ENCODE measurements at places on chromosomes 11 and 22.

GRCh38 chr11:788953-789940 is 643 bp downstream of the CEND1 start:
- DNase-seq: peak; percentile 69

GRCh38 chr11:31870609-31871309 is 59.6 kb upstream of the PAX6 start:
- peak; percentile 95 for DNase-seq

- no peak for DNase-seq
Observed at GRCh38 chr11:7874056-7874455, 57.0 kb downstream of the OR10A6 start.

- DNase-seq: peak; percentile 89
Observed at GRCh38 chr11:119863851-119864601, 135.0 kb upstream of the NECTIN1 start.

DNA sequence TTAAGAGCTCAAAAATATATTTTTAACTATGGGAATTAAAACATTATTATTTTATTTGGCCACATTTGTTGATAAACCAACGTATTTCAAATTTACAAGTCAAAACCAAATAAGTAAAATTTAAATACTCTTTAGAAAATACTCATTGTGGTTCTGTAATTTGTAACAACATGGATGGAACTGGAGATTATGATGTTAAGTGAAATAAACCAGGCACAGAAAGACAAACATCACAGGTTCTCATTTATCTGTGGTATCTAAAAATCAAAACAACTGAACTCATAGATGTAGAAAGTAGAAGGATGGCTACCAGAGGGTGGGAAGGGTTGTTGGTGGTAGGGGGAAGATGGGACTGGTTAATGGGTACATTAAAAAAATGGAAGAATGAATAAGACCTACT is 50.8 kb downstream of the STK33 start:
- DNase-seq: no peak

GRCh38 chr22:24809331-24809730 is 3.3 kb downstream of the SGSM1 start:
- no peak for DNase-seq

GRCh38 chr11:17887779-17888178 is 125.1 kb downstream of the SERGEF start:
- peak; percentile 90 for DNase-seq

- peak; percentile 86 for DNase-seq
Observed at GRCh38 chr11:64675450-64676260, 47.3 kb downstream of the NRXN2 start.

GRCh38 chr11:1448882-1449281 is 37.7 kb downstream of the MOB2 start:
- DNase-seq: no peak

- DNase-seq: no peak
Observed at GRCh38 chr11:95301474-95301873, 70.5 kb upstream of the SESN3 start.

DNA sequence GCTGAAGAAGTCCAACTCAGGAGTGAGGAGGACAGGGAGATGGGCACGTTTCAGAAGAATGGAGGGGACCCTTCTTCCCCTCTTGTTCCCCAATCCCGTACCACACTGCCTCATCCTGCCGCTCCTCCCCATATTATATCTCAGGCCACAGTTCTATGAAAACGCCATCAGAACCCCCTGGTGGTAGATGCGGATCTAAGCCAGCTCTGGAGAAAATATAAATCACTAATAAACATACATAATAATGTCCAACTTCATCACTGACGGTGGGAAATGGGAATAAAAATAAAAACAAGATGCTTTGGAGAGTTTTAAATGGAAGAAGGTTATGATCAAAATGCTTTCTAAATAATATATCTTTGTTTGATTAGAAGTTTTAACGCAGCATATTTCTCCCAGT is 400.3 kb downstream of the CADM1 start:
- no peak for DNase-seq

Measured in eye (tissue), 1 donor.